ENCODE measurements at places on chromosomes 11 and 22. TPM values are rescaled to one million over a fixed set of nuclear protein-coding genes. Genes with fewer than 3 reads are reported as not detected.
A peak's percentile ranks its signal among the peaks of the same experiment; 100 is the strongest.

The SCGB1A1 gene
- total RNA-seq, result not detected

The JAML gene
- total RNA-seq, result not detected

DNA sequence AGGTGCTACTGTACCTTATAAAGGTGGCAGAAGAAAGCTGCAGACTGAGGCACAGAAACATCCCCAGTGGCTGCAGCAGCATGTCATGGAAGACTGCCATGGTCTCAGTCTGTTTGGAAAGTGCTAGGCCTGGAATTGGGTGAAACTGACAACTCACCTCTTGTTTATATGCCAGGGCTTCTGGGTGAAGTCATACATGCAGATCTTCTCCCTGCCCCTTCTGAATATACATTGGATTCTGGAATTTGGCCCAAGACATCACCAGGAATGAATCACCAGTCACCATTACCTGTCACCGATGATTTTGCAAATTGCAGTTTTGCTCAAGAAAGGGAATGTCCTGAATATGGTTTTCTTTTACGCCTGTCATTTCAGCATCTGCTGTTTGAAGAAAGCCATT lies at the start of gene PLET1:
Gene PLET1 (minus strand): TSS at position 371 of the 400 bp plus-strand sequence. CDS start 271 bp downstream, at position 100.
- H3K36me3 ChIP-seq, result no peaks in the 10 kb centered on the region
- H3K4me3 ChIP-seq, result no peak within 1 kb of the TSS
- no peaks in the 10 kb centered on the region for H3K27me3 ChIP-seq
- H3K27ac ChIP-seq, result peak within 1 kb of the TSS; percentile 47

The LMO1 gene
- total RNA-seq, result not detected

The FREY1 gene
- 1.0 TPM for total RNA-seq
